ENCODE measurements at places on chromosomes 1 and 21.

GRCh38 chr21:39632796-39633442 lies 20.2 kb downstream of the B3GALT5 start:
- DNase-seq, result no peak

DNA sequence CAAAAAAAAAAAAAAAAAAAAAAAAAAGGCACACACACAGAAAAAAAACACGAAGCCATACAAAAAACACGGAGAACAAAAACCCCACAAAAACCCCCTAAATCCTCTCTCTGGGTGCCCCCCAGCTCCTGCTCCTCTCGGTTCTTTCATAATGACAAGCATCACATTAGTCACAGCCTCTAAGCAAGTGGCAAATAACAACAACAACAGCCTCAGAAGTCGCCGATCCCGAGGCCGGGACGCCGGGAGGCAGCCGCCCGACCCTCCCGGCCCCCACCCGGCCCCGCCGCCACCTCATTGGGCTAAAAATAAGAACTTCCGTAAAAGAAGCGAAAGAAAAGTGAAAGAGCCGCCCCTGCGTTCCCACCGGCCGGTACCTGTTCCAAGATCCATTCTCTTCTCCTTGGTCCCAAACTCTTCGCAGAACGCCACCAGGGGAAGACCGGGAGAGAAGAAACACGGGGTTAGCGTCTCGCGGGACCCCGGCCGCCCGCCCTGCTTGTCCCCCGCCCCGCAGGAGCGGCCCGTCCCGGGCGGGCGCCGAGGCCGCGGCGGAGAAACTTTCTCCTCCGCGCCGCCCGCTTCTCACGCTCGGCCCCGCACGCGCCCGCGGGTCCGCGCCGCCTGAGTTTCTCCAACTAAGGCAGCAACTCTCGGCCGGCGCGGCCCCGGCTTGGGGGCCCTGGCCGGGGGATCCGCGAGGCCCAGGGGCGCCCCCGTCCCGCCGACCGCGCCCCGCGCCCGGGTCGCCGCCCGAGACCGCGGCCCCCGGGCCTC lies 102.8 kb downstream of the CASZ1 start:
- DNase-seq, result peak; percentile 74

- DNase-seq, result peak; percentile 93
These were observed 15.6 kb downstream of the TNNT2 start for GRCh38 chr1:201361652-201362504.

GRCh38 chr1:246768403-246769020 lies 44.3 kb downstream of the SCCPDH start:
- DNase-seq, result no peak

DNA sequence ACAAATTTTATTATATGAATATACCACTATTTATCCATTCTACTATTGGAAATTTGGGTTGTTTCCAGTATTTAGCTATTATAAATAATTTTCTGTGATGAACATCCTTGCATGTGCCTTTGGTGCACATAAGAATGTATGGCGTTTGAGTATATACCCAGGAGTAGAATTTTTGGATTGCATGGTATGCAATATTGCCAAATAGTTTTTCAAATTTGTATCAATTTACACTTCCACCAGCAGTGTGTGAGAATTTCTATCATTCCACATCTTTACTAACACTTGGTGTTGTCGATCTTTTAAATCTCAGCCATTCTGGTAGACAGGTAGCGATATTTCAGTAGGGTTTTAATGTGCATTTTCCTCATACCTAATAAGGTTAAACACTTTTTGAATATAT lies 9.2 kb upstream of the FNBP1L start:
- no peak for DNase-seq

Data from SK-N-SH (cell line).